ENCODE measurements at places on chromosomes 6 and 20.
A peak's percentile ranks its signal among the peaks of the same experiment; 100 is the strongest.

DNA sequence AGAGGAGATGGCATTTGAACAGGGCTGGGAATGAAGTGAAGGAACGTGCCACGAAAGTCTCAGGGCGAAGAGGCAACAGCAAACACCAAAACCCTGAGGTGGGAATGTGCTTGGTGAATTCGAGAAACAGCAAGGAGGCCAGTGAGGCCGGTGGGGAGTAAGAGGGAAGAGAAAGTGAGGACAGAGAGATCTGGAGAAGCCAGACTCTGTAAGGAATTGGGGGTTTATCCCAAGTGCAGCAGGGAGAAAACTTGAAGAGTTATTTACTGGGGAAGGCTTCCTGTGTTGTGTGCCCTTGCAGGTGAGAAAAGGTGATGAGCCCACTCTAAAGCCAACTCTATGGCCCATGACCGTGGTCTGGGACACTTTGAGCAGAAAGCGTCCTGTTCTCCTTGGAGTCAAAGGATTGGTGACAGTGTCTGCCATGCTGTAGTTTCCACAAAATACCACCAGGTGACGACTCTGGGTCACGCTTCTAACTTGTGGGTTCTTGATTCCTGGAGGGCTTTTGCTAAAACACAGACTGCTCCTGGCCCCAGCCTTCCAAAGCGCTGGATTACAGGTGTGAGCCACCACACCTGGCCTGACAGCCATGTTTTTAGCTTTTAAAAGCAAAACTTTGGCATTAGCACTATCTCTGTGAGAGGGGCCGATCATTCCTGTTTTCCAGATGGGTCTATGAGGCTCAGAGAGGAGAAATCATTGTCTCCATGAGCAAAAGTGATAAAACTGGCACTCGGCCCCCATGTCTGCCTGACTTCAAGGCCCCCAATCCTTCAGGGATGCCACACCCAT, 18.0 kb upstream of the CSNK2A1 start:
- peak; percentile 32 for DNase-seq

DNA sequence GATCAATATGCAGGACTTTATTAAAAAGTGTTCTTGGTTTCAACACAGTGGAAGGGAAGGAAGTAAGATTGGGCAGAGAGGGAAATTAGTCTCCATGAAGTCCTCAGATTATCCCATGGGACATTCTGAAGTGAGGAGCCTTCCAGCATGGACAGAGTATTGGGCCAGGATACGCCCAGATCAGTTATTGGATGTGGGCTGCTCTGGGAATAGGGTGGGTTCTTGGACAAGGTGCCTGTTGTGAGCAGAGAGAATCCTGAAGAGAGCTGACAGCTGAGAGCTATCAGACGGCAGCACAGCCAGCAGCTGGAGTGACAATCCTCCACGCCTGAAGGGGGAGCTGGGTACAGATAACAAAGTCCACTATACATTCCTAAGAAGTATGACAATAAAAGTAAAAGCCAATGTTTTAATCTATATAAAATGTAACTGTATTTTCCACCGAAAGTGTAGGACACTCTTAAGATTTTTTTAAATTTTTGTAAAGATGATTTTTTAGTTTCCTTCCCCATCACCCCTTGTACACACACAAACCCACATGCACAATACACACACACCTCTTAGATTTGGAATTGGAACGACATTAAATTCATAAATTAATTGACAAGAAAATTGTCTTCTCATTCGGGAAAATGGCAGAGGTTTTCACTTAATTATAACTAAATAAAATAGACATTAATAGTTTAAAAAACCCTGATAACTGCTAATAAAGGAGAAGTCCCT, 107.8 kb downstream of the FBXO5 start:
- DNase-seq: no peak

DNA sequence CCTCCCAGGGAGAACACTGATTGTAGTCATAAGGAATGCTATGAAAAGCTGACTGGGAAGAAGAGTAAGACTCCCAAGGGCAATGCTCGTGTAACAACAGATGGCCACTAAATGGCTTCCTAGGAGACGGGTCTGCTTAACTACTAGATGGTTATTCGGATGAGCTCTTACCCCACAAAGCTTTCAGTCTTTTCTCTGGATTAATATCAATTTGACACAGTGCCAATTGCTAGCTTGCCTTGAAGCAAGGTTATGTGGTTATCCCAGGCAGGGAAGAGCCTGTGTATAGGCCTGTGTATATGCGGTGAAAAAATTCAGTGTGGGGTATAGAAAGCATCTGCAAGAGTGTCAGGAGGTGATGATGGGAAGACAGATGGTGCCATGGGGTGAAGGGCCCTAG, 86.4 kb upstream of the NOX3 start:
- no peak for DNase-seq

DNA sequence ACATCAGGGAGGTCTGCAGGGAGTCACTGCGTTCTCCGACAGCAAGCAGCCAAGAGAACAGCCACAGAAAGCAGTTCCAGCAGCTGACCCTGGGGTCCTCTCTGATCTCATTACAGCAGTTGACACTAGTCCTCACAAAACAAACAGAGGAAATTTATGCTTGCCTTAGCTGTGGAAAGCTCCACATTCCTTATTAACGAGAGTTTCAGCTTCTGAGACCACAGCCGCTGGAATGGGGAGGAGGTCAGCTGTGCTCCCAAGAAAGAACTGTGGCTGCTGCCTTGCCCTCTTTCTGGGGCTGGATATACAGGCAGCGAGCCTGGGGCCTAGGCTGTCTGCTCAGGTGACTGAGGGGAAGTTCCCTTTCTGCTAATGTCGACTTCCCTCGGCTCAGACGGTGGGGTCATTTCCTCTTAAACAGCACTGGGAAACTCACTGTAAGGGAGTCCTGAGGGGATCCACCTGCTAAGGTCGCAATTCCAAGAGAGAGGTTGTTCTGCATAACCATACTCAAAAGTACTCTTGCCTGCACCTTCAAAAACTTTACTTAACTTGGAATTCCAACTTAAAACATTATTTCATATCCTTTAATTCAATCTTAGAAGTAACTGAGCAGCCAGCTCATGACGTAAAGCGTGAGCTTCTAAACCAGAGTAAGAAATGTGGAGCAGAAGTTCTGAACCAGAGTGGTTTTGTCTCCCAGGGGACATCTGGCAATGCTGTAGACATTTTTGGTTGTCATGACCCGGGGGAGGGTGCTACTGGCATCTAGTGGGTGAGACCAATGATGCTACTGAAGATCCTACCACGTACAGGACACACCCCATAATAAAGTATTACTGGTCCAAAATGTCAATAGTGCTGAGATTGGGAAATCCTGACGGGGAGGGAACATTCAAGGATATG, 80.3 kb downstream of the BACH2 start:
- peak; percentile 84 for DNase-seq

- DNase-seq: no peak
Observed at GRCh38 chr6:35237476-35237875, 22.1 kb upstream of the ZNF76 start.

- DNase-seq: peak; percentile 79
Observed at GRCh38 chr20:47875297-47876025, 90.2 kb upstream of the SULF2 start.

DNA sequence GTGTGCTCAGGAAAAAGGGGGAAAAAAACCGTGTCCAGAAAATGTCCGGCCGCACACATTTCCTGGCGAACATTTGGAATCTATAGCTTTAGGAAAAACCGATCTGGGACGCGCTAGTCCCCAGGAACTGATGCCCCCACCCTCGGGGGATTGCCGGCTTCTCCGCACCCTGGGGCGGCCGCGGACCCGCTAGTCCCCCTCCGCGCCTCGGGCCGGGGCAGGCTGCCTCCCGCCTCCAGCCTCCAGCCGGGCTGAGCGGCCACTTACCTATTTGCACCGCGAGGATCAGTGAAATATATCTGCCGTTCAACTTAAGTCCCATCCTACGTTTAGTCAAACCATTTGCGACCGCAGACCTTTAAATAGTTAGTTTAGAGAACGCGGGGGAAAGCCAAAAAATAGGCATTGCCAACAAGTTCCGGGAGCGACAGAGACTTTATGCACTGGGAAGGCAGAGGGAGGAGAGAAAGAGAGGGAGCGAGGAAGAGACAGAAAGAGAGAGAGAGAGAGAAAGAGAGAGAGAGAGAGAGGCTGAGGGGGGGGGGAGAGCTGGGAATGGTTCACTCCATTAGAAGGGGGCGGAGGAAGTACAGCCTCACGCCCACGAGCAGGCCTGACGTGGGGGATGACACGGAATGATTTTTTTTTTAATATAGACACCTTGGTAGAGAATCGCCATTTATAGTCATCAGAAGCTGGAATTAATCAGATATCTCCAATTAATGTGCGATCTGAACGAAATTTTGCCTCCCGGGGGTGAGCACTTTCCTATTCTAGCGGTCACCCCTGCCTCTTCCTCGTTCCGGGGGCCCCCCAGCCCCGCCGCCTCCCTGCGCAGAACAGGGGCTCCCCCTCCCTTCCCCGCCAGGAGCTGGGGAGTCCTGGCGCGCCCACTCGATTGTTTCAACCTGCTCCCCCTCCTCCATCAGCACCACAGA, at the start of gene NRN1:
Gene NRN1, minus strand, starts transcription at position 498 of the 938 bp plus-strand sequence. Its CDS starts 176 bp downstream, at position 322.
- no peak for DNase-seq

DNA sequence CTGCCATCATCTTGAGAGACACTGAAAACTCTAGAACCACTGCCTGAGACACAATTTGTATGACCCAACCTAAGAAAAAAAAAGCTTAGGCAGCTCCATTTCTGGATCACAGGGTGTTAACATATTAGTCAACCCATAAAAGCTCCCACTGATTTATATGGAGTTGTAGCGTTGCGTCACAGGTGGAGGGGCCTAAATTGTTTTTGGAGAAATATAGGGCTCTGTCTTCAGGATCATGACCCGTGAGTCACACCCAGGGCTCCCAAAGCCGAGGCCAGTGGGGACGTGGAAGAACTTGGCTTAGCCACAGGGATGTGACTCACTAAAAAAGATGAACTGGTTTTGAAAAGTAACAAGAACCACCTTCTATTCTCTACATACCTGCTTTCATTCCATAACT, 116.5 kb upstream of the BMP2 start:
- DNase-seq: peak; percentile 36

GRCh38 chr20:57259938-57260921, 6.2 kb downstream of the BMP7 start:
- DNase-seq: no peak

DNA sequence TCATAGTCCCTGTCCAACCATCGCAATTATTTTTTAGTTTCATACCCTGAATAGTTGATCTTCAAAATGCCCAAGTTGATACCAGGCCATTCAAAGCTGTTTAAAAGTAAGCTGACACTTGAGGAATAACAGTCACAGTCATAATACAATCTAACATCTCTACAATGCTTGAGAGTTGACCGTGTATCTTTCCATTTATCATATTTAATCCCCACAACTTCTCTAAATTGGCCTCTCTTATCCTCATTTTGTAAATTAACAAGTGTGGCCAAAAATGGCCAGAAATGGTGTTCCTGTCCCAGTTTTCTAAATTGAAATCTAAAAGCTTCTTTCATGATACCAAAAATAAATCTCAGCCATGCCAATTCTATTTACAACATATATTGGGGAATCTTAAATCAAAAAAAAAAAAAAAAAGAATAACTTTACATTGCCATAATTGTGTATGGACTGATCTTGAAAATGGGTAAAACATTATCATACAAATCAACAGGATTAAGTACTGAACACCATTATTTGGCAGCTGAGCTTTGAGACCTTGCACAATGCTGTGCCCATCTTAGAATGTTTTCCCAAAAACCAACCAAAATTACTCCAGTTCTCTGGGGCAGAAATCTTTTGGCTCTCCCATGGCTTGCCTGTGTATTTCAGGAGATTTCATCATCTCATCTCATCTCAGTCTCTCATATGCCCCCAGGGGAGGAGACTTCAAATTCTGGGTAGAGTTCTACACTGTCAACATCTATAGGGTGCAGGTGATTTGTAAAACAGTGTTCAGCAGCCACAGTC, 448.7 kb upstream of the JARID2 start:
- no peak for DNase-seq

GRCh38 chr6:138844192-138844591, 48.3 kb downstream of the ECT2L start:
- peak; percentile 54 for DNase-seq

GRCh38 chr6:14443629-14444268, 326.2 kb downstream of the CD83 start:
- no peak for DNase-seq

DNA sequence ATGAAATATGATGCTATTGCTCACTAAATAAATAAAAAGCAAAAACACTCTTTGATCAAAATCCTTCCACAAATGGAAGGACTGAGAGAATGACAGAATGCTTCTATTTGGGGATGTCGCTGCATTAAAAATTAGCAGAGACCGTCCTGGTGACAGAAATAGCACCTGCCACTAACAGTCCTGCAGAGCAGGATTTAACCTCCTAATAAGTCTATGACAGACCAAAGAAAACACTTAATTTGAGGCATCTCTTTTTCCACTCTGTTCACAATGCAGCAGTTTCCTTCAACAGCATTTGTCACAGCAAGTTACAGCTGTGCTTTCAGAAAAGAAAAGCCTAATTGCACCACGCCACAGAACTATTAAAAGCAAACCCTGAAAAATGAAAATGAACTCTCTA, 140.6 kb upstream of the BEND6 start:
- no peak for DNase-seq

DNA sequence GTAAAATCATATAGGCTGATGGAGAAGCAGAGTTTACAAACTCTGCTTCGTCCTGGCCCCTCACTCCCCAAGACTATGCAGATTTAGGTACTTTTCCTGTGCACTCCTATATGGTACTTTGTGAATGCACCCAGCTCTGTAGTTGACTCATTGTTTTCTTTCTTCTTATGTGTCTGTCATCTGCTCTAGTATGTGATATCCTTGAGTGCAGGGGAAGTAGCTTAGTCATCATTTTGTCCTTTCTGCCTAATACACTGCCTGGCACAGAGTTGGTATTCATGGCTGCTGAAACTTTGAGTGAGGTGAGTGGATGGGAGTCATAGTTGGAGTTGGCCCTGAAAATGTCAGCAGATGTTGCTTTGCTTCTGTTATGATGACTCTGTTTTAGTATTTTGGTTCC, 222.6 kb downstream of the RNF144B start:
- DNase-seq: no peak

- no peak for DNase-seq
Observed at GRCh38 chr6:159092631-159093030, 47.8 kb upstream of the TAGAP start.

DNA sequence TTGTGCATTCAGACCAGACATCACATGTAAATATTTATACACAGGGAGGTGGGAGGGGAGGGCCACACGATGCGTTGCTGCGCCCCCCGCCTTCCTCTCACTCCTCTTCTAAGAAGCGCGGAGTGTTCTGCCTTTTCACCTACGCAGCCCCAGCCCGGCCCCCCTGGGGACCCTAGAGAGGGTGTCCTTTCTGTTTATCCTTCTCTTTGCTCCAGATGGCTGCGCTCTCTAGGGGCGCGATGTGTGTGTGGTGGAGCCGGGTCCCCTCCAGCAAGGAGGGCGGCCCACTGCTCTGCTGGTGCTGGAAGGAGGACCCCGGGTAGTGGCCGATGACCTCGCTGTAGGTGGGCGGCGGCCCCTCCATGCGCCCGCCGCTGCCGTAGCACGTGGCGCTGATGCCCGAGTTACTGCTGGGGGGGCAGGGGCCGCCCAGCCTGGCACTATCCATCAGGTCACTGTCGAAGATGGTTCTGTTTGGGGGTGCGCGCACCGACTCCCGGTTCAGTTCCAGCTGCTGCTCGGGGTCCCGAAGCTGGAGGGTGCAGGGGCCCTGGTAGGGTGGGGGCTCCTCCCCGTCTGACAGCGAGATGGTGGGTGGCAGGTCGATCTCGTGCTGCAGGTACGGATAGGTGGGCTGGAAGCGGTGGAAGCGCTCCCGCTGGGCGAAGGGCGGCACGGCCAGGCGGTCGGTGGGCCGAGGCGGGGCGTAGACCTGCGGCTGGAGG, 31.8 kb upstream of the ZBP1 start:
- DNase-seq: no peak

- peak; percentile 65 for DNase-seq
Observed at GRCh38 chr6:17869010-17869752, 118.3 kb downstream of the KIF13A start.

Measured in astrocyte (in vitro differentiated cells and primary cell).